ENCODE measurements at places on chromosomes 6 and 20. TPM values are rescaled to one million over a fixed set of nuclear protein-coding genes. Genes with fewer than 3 reads are reported as not detected.

- H3K36me3 ChIP-seq = no peaks in the 10 kb centered on the region
- H3K27me3 ChIP-seq = no peaks in the 10 kb centered on the region
- H3K4me1 ChIP-seq = no peaks in the 10 kb centered on the region
- H3K27ac ChIP-seq = no peak overlapping the region
Measured at GRCh38 chr6:21438237-21438985, 155.1 kb upstream of the SOX4 start.

The NHSL1 gene
- not detected for polyA plus RNA-seq

- no peaks in the 10 kb centered on the region for H3K4me1 ChIP-seq
- DNase-seq = no peak
- H3K36me3 ChIP-seq = no peaks in the 10 kb centered on the region
- no peaks in the 10 kb centered on the region for H3K27me3 ChIP-seq
Measured at GRCh38 chr6:24145690-24146131, 19.7 kb downstream of the NRSN1 start.

- no peak for DNase-seq
- H3K27me3 ChIP-seq = no peaks in the 10 kb centered on the region
- H3K36me3 ChIP-seq = no peaks in the 10 kb centered on the region
- H3K27ac ChIP-seq = no peak overlapping the region
- no peak overlapping the region for H3K4me3 ChIP-seq
Measured at GRCh38 chr6:161029195-161029809, 37.7 kb downstream of the MAP3K4 start.

DNA sequence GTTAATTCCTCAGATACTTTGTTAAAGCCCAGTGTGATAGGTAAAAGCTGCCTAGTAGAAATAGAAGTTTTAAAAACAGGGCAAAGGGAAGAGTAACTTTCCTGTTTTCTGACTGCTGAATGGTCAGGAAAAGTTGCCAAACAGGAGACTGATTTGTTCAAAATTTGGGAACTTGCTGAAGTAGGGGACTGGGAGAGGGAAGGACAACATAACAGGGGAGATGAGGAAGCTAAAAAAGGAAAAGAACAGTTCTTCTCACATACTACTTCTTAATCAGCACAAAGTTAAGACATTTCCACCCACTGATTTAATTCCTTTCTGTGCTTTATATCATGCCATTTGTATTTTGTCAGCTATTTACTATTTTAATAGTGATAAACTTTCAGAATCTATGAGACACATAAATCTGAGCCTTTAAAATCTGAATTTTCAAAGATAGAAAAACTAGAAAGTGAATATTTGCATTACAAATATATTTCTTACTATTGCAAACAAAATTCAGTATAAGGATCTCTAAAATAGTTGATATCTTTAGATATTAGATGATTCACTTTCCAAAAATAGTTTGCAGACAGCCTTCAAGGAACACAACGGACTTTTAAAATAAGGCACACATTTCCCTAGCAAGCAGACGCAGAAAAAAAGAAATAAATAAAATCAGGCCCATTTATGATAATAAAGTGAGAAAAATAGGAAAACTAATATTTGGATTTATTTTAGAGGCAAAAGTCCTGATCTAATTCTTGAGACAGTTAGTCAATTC lies 36.9 kb upstream of the SLC16A10 start:
- no peak overlapping the region for H3K27ac ChIP-seq
- H3K4me1 ChIP-seq = no peaks in the 10 kb centered on the region
- H3K4me3 ChIP-seq = no peak overlapping the region
- H3K36me3 ChIP-seq = no peaks in the 10 kb centered on the region

- H3K27ac ChIP-seq = no peak overlapping the region
- no peak overlapping the region for H3K4me3 ChIP-seq
- peaks cover 20% of the 10 kb centered on the region for H3K36me3 ChIP-seq
- no peaks in the 10 kb centered on the region for H3K27me3 ChIP-seq
- peaks cover 6% of the 10 kb centered on the region for H3K4me1 ChIP-seq
Measured at GRCh38 chr20:20020908-20021307, 3.7 kb downstream of the NAA20 start.

- peak; percentile 42 for DNase-seq
- H3K27me3 ChIP-seq = no peaks in the 10 kb centered on the region
Measured at GRCh38 chr6:16898640-16899396, 137.6 kb upstream of the ATXN1 start.

The ZKSCAN3 gene
- 2.6 TPM for polyA plus RNA-seq

The LY6G5C gene
- polyA plus RNA-seq = 1.1 TPM
